Effector CD4-positive, alpha-beta T cell (primary cell): ENCODE measurements at places on chromosomes 13 and 19.

DNA sequence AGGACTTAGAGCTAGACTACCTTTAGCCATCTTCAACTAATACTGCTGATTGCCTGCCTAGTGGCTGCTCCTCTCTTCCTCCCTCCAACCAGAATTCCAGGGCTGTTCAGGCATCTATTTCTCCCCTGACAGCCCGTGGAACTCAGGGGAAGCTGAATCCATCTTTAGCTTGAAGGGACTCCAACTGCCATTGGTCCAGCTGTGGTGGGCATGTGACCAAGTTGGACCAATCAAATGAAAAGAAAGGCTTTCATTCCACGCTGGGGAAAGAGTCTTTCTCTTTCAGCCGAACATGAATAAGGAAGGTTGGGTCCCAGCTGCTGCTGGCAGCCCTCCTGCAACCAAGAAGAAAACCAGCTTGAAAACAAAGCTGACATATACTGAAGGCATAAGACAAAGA is 168.5 kb upstream of the OBI1 start:
- no peak for DNase-seq

DNA sequence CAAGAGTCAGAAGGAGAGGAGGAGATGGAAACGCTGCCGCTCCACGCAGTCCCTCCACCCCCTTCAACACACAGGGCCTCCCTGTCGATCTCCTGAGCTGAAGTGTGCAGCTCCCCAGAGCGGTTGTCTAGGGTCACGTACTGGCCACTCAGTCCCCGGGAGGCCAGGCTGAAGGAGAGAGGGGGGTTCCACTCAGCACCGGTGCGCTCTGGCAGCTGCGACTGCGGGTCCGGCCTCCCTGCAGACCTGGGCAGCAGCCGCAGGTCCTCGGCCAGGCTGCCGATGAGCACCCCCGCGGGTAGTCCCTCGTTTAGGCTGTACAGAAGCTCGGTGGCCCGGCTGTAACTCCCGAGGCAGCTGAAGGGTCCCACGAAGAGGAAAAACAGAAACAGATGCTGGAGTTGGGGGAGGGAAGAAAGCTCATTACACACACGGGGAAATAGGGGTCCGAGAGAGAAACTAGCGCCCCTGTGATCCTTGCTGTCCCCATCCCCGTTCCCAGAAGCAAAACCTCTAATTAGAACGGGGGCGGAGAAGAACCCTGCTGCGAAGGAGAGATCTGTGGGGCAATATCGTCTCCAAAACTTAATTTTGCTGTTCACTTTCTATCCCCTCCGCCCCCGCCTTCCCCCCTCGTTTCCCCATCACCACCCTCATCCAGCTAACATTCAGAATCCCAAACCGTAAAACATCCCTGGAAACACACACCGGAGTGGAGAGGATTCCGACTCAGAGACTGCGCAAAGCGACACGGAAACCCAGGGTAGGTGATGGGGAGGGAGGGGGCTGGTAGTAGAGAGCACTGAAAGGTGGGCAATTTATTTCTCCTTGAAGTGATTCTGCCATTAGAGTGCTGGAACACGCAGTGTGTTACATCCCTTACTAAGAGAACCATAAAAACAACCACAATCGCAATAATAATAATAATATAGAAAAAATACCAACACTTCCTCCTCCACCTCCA is 1.8 kb downstream of the PCDH20 start:
- DNase-seq, result no peak

DNA sequence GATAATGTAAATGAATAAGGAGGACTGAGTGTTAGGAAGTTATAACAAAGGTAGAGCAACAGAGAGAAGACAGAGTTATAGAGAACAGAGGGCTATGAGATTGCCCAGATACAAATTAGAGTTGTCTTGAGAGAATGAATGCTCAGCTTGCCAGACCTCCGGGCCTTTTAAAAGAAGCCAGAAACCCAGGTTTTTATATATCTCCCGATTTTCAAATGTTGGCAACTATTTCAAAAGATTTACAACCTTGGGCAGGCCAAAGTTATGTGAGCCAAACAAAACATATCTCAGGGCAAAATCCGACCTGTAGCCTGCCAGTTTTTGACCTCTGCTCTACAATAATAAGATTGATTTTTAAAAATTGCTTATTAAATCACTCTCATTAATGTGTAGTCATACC is 573.1 kb upstream of the SLC10A2 start:
- no peak for DNase-seq

- no peak for DNase-seq
These were observed 103.6 kb downstream of the STK24 start for GRCh38 chr13:98473135-98473787.

DNA sequence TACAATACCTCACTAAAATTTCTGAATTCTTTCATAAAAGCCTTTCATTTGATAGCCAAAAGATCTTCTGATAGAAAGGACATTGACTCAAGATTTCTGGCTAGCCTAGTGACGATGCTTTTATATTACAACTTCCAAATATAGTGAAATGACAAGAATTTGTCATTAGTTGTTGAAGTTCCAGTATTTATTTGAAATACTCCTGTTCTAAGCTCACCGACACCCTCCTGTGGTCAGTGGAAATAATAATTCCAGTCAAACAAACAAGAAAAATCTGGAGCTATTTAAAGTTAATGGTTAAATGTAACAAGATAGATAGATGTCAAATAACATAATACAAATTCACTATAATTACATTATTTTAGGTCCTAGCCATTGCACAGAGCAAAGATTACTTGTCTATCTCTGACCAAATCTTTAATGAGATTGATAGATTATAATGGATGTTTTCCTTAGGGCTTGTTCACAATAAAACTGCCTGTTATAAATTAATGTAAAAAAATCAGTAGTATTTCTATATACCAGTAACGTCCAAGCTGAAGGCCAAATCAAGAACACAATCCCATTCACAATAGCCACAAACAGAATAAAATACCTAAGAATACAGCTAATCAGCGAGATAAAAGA is 195.5 kb downstream of the RGCC start:
- DNase-seq, result peak; percentile 33
